ENCODE measurements at places on chromosomes 6 and 20.

GRCh38 chr6:1103021-1103420 lies 208.9 kb upstream of the FOXQ1 start:
- no peak for DNase-seq

DNA sequence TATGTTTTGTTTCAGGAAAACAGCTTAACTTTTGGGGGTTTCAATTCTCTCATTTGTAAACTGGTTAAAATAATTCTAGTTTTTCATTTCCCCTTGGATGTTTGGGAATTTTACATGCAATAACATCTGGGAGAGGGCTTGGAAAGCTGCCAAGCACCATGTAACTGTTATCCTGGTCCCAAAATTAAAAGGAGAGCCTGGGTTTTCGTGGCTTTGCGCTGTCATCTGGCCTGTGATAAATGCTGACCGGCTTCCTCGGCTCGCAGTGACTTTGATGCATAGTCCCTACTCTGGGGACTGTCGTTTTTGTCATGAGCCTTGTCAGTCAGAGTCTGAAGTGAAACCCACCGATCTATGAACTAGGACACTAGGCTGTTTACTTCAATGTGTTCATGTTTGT lies 12.2 kb downstream of the SLC35F1 start:
- DNase-seq: no peak

DNA sequence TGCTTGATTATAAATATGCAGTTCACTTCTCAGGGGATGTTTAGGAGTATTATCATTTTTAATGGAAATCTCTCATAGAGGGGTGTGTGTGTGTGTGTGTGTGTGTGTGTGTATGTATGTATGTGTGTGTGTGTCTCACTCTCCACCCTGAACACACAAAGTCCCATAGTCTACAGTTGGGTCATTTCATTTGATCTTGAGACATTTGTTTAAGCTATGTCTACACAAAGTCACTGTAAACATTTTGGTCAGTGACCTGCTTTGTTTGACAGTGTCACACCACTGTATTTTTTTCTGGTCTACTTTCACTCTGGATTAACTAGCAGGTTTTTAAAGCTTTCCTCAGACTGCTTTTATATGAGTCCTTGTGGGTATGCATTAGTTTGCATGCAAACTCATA lies 215.2 kb downstream of the GRIK2 start:
- no peak for DNase-seq

DNA sequence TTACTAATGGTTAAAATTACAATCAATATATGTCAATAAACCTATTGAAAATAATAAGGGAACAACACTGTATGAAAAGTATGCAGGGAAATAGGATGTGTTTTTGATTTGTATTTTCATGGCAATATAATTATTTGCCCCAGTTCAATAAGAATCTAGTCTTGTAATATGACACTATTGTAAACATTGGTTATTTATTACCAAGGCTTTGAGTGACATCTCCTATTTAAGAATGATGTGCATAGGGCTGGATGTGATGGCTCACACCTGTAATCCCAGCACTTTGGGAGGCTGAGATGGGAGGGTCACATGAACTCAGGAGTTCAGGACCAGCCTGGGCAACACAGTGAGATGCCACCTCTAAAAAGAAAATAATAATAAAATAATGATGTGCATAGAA lies 78.6 kb upstream of the DTNBP1 start:
- DNase-seq: no peak

DNA sequence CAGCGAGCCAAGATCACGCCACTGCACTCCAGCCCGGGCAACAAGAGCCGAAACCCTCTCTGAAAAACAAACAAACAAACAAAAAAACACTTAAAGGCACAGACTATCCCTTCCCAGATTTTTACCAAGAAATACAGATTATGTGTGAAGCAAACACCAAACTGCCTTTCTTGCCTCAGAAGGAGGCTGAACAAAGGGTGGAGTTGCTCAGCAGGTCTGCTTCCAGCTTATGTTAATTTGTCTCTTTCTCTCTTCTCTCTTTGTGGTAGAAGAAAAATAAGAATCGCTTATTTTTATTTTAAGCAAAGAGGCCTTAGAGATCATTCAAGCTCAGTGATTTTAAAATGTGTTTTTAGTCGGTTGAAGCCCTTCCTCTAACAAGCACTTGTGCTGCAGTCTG lies 14.2 kb downstream of the TUBB2A start:
- no peak for DNase-seq

- DNase-seq: no peak
Observed at GRCh38 chr20:12827816-12828385, 180.9 kb upstream of the SPTLC3 start.

DNA sequence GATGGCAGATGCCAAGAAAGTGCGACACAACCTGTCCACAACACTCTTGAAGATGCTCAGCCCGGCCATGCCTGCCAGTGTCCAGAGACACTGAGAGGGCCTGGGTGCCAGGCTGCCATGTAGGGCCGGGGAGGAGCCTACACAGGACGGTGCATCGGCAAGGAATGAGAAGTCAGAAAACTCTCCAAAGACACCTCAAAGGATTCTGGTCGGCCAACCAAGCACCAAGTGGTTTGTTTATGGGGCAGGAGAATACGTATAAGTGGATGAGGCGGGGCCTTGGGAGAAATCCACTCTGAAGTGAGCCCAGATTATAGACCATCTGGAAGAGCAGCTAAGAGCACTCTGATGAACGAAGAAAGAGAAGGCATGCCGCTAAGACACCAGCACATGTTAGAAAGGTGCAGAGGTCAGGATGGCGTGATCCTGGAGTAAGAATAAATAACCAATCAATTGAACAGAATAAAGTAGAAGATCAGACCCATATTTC lies 120.7 kb upstream of the FOXQ1 start:
- no peak for DNase-seq

GRCh38 chr6:16622193-16622592 lies 139.1 kb downstream of the ATXN1 start:
- DNase-seq: no peak

DNA sequence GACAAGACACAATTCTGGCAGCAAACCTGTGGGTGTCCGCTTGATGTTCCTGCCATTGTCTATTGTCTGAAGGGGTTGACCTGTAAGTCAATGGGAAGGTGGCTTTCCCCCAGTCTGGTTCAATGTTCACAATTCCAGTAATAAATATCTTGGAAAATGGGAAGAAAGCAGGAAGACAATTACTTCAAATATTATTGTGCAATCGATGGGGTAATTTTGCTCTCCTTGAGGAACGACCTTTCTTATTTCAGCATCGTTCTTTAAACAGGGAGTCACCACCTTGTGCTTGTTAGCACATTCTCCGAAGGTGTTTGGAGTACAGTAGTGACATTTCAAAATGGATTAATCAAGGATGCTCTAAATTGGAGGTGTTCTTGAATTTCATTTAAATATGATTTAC lies 136.9 kb downstream of the BTBD3 start:
- no peak for DNase-seq

DNA sequence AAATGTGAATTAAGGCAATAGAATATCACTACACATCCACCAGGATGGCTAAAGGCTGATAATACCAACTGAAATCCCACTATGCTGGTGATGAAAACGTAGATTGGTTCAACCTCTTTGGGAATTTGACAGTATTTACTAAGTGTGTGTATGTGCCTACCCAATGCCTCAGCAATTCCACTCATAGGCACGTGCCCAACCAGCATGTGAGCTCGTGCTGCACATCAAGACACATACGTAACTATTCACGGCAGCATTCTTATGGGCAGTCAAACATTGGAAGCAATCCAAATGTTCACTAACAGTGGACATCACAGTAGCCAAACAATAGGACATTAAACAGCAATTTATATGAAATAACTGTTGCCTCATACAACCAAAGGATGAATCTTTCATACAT lies 15.7 kb upstream of the AFDN start:
- no peak for DNase-seq

GRCh38 chr6:152720974-152721373 lies 23.3 kb downstream of the MYCT1 start:
- no peak for DNase-seq
